T-helper 1 cell (primary cell): ENCODE measurements at places on chromosomes 13 and 19.
A peak's percentile ranks its signal among the peaks of the same experiment; 100 is the strongest.

GRCh38 chr19:14149509-14149994, 13.2 kb upstream of the ASF1B start:
- peak; percentile 46 for DNase-seq

DNA sequence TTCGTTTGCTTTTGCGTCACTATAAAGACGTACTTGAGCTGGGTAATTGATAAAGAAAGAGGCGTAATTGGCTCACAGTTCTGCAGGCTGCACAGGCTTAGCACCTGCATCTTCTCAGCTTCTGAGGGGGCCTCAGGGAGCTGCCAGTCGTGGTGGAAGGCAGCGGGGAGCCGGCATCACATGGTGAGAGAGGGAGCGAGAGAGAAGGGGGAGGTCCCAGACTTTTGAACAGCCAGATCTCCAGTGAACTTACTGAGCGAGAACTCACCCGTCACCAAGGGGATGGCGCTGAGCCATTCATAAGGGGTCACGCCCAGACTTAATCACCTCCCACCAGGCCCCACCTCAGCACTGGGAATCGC, 58.7 kb upstream of the F7 start:
- no peak for DNase-seq

DNA sequence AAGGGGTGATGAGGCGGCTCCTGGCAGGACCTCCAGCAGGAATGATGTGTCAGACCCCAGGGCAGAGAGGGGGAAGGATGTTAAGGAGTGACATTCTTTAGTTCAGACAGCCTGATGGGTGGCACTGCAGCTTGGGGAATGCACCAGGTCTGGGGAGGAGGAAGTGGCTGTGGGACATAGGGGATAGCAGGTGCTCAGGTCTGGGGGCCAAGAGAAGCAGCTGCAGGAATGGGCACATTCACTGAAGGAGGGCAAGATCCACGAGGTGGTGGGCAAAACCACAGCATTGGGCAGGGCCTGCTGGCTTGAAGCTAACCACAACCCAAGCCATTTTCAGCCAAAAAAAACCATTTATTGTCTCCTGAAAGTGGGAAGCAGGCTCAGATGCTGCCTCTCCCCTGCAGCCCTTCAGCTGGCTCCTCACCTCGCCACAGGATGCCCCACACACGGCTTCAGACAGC, 26.5 kb downstream of the COMP start:
- DNase-seq: no peak

- no peak for DNase-seq
Observed at GRCh38 chr13:66528944-66529576, 701.1 kb downstream of the PCDH9 start.

DNA sequence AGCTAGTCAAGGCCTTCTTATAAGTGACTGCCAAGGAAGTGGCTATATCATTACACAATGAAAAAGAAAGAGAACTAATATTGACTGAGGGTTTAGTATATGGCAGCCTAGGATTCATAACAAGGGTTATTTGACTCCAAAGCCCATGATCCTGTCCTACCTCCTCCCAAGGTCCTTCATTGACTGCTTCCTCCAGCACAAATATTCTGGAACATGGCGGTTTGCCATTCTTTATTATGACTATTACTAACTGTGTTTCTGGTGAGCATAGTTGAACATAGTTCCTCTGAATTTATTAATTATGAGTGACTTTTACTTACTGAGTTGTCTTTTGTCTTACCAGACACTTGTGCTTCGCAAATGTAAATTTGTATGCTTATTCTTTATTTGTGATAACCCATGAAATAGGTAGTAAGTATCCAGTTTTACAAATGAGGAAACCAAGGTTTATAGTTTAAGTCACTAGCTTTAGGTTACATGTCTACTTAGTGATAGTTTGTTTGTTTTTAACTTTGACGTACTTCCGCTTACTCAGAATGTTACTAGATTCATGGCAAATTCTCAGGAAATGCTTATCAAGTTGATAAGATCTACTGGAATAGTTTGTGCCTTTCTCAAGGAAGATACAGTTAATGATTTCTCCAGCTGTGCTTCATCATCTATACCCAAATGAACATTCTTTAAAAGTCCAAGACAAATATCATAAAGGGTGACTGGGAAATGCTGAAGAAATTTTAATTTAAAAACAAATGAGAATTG, 15.5 kb upstream of the DCLK1 start:
- DNase-seq: no peak

GRCh38 chr13:47932950-47933923, 67.8 kb downstream of the SUCLA2 start:
- DNase-seq: no peak
